ENCODE measurements at places on chromosomes 3 and 15.

DNA sequence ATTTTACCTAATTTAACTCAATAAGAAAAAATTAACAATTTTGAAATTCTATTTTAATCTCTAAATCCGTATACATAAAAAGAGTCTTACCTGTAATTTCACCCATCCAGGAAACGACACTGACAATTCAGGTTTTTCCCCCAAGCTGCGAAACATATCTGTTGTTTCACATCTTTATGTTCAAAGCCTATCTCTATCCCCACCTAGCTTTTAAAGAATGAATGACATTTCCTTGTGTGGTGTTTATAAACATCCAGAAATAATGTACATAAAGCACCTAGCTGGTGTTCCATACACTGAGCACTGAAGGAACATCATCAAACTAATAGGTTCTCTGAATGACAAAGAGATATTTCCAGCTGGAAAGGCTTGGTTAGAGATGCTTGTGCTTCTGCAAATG lies 867.8 kb downstream of the SQOR start:
- no peak for DNase-seq

- no peak for DNase-seq
These were observed 194.0 kb upstream of the LMCD1 start for GRCh38 chr3:8307545-8308110.

DNA sequence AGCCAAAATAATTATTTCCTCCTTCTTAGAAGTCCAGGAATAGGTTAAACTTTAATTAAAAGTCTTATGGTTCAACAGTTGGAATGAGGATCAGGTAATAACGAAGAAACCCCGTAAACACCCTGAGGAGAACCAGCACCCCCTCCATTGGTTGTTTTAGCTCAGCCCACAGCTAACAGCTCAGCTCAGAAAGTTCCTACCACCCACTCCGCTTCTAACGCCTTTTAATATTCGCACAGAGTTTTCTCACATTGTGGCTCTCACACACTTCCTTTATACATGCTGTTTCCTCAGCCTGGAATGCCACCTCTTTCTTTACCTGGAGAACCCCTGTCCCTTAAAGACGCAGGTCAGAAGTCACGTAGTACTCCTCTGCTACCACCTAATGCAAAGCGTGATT lies 17.0 kb downstream of the CX3CR1 start:
- DNase-seq: no peak

DNA sequence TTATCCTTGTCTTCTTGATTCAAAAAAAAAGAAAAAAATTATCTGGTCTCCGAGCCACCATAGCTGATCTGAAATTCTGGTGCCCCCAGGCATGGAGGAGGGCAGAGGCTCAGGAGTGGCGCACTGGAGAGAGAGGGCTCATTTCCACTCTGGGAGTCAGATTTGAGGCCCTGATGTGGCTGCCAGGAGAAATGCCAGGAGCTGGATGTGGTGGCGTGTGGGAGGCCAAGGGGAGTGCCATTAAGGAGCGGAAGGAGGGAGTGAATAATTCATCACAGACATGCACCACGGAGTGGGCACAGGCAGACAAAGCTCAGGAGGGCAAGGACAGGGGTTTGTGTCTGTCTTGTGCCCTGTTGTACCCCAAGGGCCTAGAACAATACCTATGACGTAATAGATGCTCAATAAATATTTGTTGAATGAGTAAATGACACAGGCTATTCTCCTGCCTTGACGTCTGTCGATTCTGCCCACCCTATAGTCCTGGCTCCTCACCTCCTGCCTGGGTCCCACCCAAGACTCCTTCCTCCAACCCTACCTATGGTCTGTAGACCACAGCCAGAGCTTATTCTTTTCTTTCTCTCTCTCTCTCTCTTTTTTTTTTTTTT lies 12.0 kb upstream of the GRIP2 start:
- DNase-seq: no peak

DNA sequence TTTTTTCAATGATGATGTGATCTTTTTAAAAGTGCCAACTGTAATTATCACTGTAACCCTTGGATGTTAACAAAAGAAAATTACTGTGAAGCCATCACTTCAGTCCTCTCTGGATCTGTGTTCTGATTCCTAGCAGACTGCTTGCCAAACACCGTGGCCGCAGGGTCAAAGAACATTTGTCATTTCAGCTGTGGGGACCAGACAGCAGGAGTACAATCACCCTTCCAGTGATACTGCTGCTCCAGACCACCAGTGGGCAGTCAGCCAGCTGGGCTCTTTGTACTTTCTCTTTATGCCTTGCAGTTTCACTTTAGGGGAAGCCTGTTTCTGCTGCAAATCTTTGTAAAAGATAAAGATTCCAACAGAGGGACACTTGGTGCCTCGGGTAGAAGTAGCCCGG lies 770.0 kb downstream of the GRM7 start:
- no peak for DNase-seq

Measured in stimulated activated CD8-positive, alpha-beta memory T cell treated with anti-CD3 and anti-CD28 coated beads, Interleukin-4, amount 100 ng/mL, for 4 hours (primary cell).